ENCODE measurements at places on chromosomes 13 and 19.
A peak's percentile ranks its signal among the peaks of the same experiment; 100 is the strongest.

DNA sequence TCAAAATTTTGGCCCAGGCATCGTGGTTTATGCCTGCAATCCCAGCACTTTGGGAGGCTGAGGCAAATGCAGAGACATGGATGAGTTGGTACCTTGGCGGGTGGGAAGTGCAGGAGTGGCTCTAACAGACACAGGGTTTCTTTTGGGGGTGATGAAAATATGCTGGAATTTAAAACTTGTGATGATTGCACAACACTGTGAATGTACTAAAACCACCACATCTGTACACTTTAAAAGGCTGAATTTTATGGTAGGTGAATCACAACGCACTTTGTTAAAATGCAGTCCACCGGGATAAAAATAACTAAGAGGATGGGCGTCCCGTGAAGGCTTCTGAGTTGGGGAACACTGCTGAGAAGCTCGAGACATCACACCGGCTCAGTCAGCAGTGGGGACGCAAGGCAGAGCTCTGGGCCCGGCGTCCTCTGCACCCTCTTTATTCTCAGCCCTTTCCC is 47.1 kb downstream of the MLLT1 start:
- DNase-seq: no peak

DNA sequence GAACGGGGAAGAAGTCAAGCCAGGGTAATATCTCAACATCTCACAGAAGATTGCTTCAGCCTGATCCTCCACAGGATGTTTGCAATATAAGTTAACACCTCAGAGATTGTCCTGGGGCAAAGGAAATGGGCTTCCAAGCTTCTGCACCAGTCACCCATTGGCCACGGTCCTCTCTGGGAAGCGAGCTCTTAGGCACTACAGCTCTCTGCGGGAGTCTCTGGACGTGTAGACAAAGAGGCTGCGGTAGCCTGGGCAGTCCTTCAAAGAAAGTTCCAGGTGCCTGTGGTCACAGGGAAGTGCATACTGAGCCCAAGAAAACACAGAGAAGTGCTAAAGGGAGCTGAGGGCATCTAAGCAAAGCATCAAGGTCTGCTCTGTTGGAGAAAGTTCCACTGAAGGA is 805.7 kb downstream of the DIAPH3 start:
- DNase-seq: no peak

- DNase-seq: no peak
These were observed 619.8 kb downstream of the DCT start for GRCh38 chr13:93859716-93860115.

GRCh38 chr13:111875915-111876314 is 191.0 kb upstream of the SOX1 start:
- no peak for DNase-seq

- no peak for DNase-seq
These were observed 778.8 kb upstream of the SLITRK5 start for GRCh38 chr13:86892330-86892729.

DNA sequence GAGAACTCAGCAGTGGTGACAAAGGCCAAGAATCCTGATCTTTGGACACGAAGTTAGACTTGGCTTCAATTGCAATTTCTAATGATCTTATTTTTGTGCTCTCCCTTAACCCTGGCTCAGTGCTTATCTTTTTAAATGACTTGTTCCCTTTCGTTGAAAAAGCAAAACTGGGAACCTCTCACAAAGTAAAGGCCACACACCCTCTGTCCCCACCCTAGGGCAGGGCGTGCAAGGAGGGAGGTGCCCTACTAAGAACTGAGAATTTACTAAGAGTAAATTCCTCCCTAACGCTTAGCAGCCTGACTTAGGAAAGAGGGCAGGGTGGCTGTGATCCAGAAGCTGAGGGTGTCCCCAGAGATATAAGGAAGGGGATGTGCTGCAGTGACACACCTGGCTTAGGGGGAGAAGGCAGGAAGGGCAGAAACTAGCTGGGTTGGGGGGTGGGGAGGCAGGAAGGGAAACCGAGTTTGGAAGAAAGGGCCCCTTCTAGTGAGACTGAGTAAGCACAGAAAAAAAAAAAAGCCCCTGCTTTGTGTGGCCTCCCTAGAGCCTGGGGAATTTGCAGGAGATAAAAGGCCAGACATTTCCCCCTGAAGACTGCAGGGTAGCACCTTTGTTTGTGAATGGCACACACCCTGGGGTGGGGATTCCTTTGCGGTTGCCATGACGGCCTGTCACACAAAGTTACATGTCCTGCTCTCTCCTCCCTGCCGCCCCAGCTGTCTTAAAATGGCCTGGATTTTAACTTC is 435.1 kb downstream of the EFNB2 start:
- no peak for DNase-seq

DNA sequence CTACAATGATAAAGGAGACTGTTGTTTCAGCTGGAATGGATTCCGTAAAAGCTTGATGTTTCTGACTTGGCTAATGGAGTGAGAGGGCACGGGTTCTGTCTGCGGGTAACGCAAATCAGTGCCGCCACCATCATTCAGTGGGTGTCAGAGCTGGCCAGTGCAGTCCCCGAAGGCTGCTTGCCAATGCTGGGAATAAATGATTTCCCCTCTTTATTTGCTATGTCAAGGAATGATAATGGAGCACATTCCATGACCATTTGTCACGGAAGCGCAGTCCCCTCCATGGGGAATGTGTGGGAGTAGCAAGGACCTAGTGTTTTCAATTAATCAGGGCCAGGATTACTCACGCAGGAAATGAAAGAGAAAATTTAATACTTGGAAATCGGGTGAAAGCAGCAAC is 899.3 kb downstream of the UQCRFS1 start:
- no peak for DNase-seq

- no peak for DNase-seq
These were observed 2832.4 kb downstream of the PCDH9 start for GRCh38 chr13:64397701-64398100.

DNA sequence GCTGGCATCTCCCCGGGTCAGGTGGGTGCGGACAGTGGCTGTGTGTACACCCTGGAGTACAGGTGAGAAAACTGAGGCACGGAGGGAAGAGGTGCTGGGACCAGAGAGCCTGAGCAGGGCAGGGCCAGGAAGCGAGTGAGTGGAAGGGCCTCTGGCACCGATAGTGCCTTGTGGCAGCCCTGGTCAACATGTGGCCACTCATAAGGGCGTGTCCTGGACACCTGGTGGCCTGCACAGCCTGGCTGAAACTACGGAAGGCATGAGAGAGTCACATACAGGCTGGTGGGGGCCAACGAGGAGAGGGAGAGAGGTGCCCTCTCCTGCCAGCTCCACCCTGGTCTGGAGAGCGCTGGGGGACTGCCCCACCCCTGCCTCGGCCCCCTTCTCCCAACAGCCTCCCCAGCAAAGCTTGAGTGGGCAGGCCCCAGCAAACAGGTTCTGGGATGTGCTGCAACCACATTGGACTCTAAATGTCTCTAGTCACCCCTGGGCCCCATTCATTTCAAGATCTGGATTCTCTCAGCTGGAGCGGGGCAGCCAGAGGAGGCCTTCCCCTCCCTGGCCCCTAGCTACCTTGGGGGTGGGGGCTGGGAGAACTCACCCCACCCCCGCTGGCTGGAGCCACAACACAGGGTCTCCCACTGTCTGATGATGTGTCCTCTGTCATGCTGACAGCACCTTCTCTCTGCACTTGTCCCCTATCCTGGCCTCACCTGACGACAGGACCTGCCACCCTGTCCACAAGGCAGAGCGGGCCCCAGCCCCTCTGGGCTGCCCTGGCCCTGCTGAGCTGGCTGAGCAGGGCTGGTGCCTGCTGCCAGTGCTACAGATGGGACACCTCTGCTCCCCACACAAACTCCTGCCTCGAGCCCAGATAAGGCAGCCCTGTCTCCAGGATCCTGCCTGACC is 5.8 kb downstream of the CBARP start:
- no peak for DNase-seq

DNA sequence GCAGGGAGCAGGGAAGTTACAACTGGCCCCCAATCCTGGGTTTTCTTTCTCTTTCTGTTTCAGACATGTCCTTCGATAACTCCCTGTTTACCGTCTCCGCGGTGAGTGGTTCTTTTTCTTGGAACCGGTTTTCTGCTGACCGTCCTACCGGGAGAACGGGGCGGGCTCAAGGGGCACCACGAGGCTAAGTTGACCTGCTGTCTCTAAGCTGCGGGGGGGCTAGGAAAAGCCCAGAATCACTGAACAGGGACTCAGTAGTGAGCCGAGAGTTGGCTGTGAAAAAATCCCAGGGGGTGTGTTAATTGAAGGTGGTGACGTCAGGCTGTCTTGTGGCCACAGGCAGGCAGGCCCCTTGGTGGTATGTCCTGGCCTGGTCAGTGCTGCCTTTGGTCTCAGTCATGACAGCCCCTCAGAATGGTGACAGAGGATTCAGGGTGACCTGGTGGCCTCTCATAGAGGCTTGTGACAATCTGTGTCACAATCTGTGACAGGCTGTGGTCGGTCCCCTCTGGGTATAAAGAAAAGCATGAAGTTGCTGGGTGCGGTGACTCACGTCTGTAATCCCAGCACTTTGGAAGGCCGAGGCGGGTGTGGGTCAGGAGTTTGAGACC is 8.1 kb upstream of the CARM1 start:
- DNase-seq: no peak

DNA sequence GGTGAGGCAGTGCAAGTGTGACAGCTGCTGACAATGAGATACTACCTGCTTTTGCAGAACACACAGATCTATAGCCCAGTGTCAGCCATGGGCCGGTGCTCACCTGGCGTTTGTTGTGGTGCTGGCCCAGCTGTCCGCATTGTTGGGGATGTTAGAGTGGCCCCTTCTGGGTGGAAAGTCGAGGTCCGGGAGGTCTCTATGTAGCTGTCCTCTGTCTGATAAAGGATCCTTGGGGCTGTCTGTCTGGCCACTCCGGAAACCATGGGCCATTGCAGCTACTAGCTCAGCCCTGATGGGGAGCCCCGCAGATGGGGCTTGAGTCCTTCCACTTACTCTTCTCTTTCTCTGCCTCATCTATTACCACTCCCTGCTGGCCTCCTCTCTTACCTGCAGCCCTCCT is 181.5 kb upstream of the TSHZ3 start:
- no peak for DNase-seq

DNA sequence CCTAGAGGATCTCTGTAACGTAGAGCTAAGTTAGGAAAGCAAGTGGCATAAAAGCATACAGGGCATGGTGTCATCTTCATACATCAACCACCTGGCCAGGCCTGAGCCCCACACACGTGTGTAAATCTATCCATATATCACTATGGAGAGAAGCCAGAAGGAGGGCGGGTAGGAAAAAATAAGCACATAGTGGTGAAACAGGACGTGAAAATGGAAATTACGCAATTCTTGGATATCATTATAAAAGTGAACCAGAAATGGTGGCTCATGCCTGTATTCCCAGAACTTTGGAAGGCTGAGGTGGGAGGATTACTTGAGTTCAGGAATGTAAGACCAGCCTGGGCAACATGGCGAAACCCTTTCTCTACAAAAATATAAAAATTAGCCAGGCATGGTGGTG is 43.4 kb downstream of the PDCD5 start:
- DNase-seq: no peak

- DNase-seq: no peak
These were observed 752.8 kb upstream of the MIR17HG start for GRCh38 chr13:90594681-90595080.

- DNase-seq: no peak
These were observed 788 bp upstream of the RTBDN start for GRCh38 chr19:12834976-12835757.

DNA sequence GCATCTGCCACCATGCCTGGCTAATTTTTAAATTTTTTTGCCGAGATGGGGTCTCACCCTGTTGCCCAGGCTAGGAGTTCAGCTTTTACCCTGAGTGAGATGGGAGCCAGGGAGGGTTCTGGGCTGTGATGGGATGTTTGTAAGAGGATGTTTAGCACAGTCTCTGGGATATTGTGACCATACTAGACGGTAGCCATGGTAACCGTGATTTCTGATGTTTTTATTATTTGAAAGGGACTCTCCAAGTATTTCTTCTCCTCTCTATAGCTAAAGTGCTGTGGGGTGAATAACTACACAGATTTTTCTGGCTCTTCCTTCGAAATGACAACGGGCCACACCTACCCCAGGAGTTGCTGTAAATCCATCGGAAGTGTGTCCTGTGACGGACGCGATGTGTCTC is 10.4 kb downstream of the TSPAN16 start:
- no peak for DNase-seq

DNA sequence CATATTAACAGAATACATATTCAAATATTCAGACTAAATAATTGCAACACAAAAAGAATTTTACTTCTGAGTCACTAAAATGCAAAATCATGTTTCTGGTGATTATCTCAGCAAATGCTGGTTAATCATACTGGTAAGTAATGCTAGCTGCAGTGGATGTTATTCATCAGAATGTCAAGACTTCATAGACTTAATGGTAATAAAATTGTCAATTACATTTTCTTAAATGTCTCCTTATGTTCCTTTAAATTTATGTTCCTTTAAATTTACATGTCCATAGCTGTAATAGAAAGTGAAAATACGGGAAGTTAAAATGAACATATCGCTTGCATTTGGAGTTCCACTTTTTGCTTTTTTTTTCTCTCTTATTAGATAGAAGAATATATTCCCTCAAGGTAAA is 853.0 kb downstream of the SLITRK6 start:
- no peak for DNase-seq

DNA sequence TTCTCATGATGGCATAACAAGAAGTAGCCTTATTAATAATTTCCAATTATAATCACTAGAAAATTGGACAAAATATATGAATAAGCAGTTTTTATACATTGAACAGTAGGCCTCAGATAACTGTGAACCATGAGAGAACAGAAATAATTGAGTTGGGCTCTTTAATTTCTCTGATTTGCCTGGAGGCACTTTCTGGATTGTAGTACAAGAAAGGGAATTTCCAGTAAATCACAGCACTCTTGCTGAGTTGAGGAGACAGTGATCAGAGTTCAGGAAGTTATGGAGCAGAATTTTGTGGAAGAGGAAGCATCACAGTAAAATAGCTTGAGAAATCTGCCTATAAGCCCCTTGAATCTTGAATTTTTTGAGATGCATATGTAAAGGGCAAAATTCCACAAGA is 216.2 kb downstream of the MAB21L1 start:
- DNase-seq: no peak

DNA sequence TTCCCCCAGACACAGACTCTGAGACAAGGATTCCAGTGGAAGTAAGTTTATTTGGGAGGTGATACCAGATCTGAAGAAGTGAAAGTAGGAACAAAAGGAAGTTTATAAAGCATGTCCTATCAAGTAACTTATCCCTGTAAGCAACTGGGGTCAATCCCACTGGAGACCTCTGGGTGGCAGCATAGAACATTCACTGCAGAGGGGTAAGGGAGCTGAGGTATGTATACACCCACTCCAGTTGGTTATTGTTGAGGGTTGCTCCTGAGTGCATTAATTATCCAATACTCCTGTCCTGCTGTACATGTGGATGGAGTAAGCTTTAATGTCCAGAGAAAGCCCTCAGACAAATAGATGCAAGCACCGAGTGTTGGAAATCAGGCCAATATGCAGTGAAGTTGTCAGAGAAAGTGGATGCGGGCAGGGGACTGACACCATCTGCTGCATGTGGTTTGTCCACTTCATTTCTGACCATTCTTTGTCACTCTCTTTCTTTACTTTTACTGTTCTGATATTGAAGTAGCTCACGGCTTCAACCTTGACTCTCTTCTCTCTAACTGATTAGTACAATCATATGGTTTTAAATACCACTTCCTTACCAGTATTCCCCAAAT is 46.7 kb downstream of the NOTCH3 start:
- DNase-seq: peak; percentile 0

- DNase-seq: no peak
These were observed 42.2 kb upstream of the TSC22D1 start for GRCh38 chr13:44618326-44618725.

GRCh38 chr13:31756346-31756745 is 17.0 kb downstream of the RXFP2 start:
- DNase-seq: no peak

- no peak for DNase-seq
These were observed 1.3 kb downstream of the ERFL start for GRCh38 chr19:41926763-41927496.

Measured in NCI-H526 treated with DMSO at 0.1 percent for 48 hours (cell line).